ENCODE measurements at places on chromosomes 16 and 17.

DNA sequence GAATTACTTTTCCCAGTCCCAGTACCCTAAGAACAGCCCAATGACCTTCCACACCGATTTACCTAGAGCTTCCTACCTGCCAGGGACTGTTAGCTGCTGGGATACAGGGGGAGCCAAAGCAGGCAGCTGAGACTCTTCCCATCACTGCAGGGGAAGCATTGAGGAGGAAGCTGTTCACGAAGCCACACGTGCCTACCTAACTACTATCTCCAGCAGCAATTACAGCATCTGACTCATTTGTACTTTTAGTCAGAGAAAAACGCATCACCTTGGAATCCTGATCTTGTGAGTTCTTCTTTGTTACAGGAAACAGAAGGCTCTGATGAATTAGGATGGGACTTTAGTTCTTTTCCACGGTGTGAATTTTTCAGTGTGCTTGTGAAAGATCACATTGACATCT lies 113.7 kb upstream of the DHX40 start:
- no peak for DNase-seq

DNA sequence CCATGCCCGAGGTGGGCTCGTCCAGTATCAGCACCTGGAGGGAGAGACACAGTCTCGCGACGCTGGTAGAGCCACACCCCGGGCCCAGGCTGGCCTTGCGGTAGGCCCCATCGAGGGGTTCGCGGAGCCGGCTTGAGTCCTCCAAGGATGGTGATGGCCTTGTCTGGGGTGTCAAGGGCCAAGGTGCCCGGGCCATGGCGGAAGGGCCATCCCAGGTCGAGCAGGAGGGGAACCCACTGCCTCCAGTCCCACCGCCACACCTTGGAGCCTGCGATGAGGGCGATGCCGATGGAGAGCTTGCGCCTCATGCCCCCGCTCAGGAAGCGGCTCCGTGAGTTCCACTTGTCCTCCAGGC lies 29.6 kb upstream of the RNPS1 start:
- DNase-seq: no peak

GRCh38 chr17:75816693-75817092 lies 27.5 kb downstream of the UNC13D start:
- no peak for DNase-seq

DNA sequence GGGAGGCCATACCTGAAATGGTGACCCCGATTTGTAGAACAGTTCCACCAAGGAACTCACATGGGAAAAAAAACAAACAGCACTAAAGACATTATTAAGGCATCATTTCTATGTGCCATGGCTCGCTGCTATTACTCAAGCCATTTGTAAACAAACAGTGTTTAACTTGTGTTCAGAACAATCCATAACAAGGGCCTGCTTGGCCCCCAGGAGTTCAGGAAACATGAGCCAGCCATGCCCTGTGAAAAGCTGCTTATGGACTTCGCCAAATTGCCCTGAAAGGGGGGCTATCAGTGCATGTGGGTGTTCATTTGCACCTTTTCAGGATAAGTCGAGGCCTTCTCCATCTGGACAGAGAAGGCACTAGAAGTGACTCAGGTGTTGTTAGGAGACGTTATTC lies 8.0 kb downstream of the POLR3K start:
- DNase-seq: no peak

- no peak for DNase-seq
Measured at GRCh38 chr17:2825253-2825970, 29.2 kb downstream of the RAP1GAP2 start.

GRCh38 chr17:10171122-10171571 lies 27.3 kb downstream of the GAS7 start:
- DNase-seq: no peak

GRCh38 chr17:39792526-39793221 lies 54.9 kb downstream of the GRB7 start:
- no peak for DNase-seq

GRCh38 chr17:2053380-2054261 lies 1.3 kb upstream of the HIC1 start:
- peak; percentile 71 for DNase-seq
